Brain microvascular endothelial cell (primary cell): ENCODE measurements at places on chromosomes 11 and 22.

- DNase-seq = no peak
Measured at GRCh38 chr11:45384711-45385241, 98.6 kb upstream of the SYT13 start.

DNA sequence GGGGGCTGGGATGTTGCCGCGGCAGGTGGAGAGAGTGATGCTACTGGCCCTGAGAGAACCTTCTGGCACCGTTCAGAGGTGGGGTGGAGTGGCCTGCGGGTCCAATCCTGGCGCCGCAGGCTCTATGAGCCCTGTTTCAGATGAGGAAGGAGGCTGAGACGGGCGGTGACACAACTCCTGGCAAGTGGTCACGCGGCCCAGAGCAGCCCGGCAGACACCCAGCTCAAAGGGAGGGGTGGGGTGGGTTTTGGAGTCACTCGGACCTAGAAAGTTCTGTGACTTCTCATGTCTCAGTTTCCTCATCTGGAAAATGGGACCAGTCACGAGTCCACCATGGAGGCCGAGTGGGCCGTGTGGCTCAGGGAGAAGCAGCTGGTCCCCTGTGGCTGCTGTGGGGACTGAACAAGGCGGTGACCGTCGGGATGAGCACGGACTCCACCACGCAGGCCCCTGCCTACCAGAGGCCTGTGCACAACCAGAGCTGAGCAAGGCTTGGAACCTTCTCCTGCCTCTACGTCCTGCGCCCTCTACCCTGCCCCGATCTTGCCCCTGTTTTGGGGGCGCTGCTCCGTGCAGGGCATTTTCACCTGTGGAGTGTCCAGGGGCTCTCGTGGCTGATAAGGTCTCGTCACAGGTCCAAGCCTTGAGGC is 3.7 kb downstream of the TSPO start:
- DNase-seq = no peak

GRCh38 chr11:73413256-73413655 is 37.1 kb downstream of the RELT start:
- no peak for DNase-seq

GRCh38 chr11:41999066-41999465 is 539.6 kb upstream of the LRRC4C start:
- DNase-seq = no peak

DNA sequence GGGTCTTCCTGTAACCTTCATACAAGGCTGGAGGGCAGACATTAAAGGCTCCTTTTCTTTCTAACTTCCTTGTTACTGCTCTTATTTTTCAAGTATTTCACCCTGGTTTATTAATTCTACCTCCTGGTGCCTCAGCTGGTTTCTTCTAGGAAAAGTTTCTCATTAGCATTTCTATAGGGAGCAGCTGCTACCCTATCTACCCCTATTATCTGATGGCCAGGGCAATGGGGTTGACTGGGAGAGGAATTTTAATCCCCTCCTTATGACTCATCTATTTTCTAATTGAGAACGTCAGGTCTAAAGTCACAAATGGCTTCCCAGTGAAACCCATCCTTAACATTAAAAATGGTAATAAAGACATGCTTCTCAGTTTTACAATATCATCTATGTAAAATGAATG is 5.0 kb downstream of the MAP6 start:
- no peak for DNase-seq
